Naive B cell (primary cell): ENCODE measurements at places on chromosomes 7 and 10.

GRCh38 chr10:127951861-127952574 lies 45.1 kb downstream of the PTPRE start:
- DNase-seq, result no peak

DNA sequence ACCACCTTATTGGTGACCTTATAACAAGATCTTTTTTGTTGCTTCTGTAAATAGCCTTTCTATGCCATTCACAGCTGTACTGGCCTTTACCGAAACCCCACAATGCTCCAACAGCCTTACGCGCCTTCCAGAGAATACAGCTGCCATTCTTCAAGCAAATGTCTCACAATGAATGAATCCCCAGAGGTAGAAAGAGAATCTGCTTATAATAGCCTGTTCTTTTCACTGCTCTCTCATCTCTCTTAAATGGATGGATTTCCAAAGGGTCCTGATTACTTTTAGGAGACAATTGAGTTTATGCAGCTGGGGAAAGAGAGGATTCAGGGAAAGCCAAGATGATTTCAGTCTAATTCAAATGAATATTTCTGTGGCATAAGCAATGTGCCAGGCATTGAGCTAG lies 183.1 kb upstream of the PDE1C start:
- DNase-seq, result no peak

- no peak for DNase-seq
These were observed 17.5 kb downstream of the STEAP1B start for GRCh38 chr7:22482503-22482902.

DNA sequence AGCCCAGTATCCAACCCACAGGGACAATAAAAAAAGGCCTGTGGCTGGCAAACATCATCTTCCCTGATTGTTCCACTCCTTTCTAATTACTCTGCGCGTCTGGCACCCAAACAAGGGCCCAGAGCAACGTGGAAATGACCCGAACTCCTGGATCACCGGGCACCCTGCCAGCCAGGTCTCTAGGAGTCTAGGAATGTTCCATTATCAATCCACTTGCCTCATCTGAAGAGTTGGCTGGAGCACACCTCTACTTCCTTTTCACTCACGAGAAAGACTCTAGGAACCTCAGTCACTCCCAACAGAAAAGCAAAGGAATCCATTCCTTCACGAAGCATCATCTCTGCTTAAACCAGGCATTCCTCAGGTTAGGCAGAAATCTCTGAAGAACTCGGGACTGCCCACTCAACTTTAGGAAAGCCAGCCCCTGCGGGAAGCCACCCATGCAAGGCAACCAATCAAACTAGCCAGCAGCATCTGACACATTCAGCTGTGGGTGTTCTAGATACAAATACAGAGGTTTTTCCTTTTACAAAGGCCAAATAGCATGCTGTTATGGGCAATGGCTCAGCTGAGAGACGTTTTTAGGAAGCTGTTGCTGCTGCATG lies 37.7 kb downstream of the ATXN7L1 start:
- DNase-seq, result no peak

DNA sequence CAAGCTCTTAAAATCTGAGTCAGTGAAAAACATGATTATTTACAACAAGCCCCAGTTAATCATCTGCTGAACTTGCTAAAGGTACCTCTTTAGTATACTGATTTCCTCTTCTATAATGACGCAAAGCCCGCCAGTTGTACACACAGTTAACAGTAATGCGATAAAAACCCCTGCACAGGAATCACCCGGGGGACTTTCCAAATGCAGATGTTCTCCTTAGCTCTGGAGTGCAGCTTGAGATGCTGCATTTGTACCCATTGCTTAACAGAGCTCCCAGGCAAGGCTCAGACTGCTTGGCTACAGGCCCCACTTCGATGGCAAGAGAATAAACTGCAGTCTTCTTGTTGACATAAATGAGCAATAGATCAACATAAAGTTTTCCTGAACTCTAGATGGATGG lies 279.6 kb upstream of the HGF start:
- DNase-seq, result no peak

- no peak for DNase-seq
These were observed 30.0 kb upstream of the KLHL7 start for GRCh38 chr7:23075571-23075970.

GRCh38 chr7:49860293-49860692 lies 86.9 kb downstream of the VWC2 start:
- DNase-seq, result no peak

GRCh38 chr10:124681626-124682552 lies 62.3 kb downstream of the FAM53B start:
- no peak for DNase-seq

DNA sequence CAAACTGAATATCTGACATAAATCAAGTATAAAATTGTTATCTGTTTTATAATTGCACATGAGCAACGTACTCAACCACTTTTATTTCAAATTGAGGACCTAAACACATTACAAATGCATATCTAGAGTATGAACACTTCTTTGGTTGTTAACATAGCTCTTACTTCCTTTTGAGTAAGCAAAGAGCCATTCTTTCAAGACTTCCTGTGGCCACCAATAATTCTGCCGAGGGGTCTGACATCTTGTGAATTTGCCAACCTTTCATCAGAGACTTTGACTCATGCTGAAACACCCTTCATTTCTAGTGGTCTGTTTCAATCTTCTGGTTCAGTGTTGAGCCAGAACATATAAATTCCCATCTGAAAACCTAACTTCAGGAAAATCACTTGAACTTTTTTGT lies 59.4 kb downstream of the CDK14 start:
- no peak for DNase-seq

GRCh38 chr10:89515031-89515841 lies 20.2 kb downstream of the SLC16A12 start:
- DNase-seq, result no peak

GRCh38 chr7:29113384-29114102 lies 32.8 kb downstream of the CPVL start:
- no peak for DNase-seq
